ENCODE measurements at places on chromosomes 5 and 9.

DNA sequence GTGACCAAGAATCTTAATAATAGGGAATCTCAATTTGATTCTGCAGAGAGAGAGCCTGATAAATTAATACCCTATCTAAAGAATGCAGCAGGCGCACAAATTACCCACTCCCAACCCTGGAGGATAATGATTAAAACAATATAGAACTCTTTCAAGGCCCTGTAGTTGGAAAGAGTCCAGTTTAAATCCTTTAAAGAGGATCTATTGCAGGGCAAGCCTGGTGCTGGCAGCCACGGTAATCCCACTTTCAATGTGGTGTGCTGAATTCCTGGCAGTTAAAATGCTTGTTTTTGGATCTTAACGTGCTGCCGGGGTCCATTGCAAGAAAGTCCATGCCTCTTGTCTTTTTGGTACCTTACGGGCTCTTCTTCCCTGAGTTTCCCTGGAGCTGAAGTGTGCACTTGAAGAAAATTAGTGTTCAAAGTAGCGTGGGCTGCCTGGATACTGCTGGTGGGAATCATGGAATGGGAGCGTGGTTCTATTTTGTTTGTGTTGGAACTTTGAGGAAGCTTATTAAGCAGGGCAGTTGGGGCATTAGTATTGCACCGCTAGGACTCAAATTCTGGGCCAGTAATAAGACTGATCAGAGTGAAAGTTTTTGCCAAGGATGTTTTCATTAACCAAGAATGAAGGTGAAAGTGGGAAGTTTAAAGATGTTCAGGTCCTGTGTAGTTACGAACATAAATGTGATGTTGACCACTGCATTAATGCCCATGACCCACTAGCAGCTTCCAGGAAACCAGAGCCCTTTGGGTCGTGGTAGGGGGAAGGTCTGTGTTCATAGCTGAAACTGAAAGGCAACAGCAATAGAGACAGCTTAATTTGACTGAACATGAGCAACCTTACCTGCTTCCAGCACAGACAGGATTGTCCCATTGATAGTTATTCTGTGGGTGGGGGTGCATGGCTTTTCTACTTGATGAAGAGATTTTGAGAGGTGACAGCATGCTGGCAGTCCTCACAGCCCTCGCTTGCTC, 20.8 kb downstream of the MARCHF6 start:
- DNase-seq, result no peak

GRCh38 chr9:104772714-104773510, 9.0 kb downstream of the NIPSNAP3B start:
- peak; percentile 49 for DNase-seq

- no peak for DNase-seq
Observed at GRCh38 chr5:154087260-154087659, 48.5 kb downstream of the MFAP3 start.

DNA sequence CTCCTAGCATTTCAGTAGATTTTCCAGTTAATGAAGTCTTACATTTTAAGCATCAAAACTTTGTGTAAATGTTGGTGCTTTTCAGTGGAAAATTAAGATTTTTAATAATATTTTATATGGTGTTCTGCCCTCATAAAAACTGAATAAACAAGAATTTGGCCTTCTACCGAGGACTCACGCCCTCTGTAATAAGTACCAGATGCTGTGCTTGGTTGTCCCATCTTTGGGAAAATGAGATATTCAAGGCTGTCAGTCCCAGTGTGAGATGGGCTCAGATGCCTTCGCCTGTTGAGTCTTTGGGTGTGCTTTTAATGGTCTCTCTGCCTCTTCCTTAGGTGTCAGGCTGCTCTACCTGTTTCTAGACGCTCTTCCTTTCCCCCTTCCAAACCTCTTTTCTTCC, 28.7 kb downstream of the GALNT12 start:
- DNase-seq, result no peak

DNA sequence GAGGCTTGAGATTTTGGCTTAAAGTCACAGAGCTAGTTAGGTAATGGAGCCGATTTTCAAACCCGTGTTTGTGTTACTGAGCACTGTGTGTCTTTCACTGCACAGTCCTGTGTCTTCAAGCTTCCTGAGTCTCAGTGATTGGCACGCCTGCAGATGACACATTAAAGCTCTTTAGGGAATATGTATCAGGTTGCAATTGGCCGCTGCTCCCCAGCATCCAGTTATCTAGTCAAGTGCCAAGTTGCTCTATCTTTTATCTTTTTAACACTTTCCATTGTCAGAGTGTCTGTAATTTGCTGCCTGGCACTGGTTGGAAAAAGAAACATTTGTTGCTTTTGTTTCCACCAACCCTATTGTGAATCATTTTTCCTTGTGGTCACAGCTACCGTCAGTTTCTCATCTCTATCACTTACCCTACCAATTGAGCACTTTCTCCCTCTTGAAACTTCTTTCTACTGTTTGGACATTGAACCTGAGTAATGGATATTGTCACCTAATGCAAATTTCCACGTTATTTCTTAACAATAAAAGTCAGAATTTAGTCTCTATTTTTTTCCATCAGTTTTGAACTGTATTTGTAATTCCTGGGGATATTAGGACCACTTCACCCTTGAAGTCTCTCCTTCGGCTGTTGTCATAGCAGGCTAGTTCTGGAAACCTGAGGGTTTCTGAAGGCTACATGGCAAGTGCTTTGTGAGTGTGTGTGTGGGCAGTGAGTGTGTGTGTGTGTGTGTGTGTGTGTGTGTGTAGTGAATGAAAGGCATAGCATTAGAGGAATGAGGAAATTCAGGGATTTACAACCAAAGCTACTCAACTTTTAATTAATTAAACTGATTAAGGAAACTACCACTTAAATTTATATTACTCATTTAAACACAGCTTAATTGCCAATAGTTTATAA, 274.3 kb downstream of the ISL1 start:
- no peak for DNase-seq

GRCh38 chr5:89444088-89444487, 561.1 kb upstream of the MEF2C start:
- DNase-seq, result no peak

GRCh38 chr5:126416266-126416925, 6.8 kb upstream of the GRAMD2B start:
- no peak for DNase-seq

DNA sequence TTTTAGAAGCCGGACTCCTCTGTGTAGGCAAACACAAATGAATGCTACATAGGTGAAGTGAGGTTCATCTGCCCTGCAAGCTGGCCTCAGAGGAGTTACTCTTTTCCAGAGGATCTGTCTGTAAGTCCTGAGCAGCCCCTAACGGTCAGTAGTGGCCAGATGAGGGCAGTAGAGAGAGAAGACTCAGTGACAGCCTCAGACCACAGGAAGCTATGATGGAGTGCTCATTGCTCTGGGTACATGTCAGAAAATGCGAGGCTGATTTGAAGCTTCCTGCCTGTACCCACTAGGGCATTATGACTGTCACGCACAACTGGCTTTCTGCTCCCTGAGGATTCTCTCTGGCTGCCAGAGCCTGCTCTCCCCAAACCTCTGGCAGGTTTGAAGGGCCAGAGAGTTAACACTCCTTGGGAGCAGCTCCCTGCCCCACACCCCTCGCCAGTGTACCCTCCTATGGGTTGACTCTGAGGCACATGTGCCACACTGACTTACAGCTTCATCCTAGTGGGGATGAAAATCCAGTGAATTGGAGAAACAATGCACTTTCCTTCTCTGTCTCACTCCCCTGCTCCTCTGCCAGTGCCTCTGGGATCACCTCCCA, 141.5 kb downstream of the GABRG2 start:
- no peak for DNase-seq

GRCh38 chr9:79221084-79221483, 350.7 kb upstream of the TLE4 start:
- no peak for DNase-seq

DNA sequence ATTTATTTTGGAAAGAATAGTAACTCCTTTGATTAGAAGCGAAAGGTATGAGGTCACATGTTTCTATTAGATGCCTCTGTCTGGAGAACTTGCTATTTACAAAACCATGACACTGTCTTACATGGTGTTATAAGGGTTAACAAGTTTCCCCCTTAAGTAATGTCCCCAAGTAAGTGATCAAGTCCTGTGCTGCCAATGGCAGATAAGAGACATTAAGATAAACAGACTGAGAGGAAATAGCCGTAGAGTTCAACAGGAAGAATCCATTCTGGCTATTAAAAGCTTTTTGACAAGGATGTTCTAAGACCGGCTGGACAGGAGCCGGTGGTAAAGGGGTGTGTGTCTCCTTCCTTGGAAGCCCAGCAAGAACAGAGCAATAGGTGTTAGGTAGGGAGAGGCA, 257.5 kb downstream of the GADD45G start:
- DNase-seq, result no peak

GRCh38 chr5:154284433-154284832, 93.9 kb downstream of the GALNT10 start:
- DNase-seq, result no peak

DNA sequence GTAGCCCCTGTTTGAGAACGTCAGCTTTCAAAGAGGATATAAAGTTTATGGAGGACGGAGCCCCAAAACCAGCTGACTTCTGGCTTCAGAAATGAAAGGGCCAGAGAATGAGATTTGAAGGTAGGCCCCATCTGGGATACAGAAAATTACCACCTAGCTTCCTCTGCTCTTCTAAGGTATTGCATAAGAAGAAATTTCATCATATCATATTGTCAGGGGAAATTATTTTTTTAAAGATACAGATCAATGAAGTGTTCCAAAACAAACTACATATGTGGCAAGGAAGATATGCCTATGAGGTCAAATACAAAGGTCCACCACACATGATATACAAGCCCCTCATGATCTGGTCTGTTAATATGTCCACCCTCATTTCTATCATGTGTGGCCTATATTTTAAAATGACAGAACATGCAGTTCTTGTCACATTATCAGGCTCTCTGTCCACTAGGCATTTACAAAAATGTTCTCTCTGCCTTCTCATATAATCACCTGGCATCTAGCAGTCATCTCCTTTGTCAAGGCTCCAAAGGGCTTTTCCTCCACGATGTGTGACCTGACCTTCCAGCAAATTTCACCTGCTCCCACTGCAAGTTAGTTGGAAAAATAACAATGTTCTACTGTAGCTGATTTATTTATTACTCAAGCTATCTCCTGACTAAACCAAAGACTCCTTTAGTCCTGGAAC, 83.1 kb downstream of the DPYSL3 start:
- no peak for DNase-seq

GRCh38 chr5:151953833-151954232, 29.2 kb upstream of the GLRA1 start:
- no peak for DNase-seq

DNA sequence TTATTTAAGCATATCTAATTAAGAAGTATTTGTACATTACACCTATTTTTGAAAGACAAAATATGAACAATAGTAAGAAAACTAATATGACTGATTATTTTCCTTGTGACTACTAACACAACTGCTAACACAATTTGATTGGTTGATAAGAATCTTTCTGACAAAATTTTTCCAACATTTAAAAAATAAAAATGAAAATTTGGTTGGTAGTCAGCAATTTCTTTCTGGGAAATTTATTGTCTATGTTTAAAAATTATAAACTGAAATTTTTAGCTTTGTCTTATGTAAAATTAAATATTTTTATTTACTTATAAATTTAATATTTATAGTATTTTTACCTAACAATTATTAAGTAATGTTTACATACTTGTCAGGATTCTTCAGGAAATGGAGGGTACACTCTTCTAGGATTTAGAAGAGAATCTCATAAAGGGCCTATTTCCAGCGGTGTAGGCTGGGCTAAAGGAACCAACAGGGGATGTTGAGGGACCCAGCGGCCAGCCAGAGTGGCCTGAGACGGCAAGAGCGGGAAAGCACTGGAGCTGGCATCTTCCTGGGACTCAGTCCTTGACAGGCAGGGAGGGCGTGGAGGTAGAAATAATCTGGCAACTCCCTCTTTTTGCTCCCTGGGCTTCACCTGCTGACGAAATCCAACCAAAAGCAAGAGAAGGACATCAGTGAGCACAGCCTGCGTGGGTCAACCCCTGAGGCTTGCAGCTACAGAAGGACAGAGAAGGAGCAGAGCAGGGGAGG, 14.7 kb upstream of the FAM120A start:
- DNase-seq, result no peak

DNA sequence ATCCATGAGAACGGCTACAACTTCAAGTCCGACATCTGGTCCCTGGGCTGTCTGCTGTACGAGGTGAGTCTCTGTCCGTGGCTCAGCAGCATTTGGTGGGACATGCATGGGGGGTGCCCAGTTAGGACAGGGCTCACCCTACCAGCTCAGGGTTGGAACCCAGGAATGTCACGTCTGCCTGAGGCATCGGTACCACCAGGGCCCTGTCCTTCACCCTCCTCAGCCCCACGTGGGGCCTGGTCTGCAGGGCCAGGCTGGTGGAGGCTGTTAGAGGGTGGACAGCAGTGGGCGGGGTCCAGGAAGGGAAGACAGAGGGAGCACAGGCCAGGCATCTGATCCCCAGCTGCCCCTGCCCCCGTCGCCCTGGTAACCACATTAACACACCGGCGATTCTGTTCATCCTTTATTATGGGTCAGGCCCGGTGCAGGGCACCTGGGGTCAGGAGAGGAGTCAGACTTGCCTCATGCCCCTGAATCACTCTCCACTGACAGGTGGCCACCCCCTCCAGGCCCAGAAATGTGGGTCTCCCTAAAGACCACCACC, 75.6 kb downstream of the PSMB7 start:
- no peak for DNase-seq

DNA sequence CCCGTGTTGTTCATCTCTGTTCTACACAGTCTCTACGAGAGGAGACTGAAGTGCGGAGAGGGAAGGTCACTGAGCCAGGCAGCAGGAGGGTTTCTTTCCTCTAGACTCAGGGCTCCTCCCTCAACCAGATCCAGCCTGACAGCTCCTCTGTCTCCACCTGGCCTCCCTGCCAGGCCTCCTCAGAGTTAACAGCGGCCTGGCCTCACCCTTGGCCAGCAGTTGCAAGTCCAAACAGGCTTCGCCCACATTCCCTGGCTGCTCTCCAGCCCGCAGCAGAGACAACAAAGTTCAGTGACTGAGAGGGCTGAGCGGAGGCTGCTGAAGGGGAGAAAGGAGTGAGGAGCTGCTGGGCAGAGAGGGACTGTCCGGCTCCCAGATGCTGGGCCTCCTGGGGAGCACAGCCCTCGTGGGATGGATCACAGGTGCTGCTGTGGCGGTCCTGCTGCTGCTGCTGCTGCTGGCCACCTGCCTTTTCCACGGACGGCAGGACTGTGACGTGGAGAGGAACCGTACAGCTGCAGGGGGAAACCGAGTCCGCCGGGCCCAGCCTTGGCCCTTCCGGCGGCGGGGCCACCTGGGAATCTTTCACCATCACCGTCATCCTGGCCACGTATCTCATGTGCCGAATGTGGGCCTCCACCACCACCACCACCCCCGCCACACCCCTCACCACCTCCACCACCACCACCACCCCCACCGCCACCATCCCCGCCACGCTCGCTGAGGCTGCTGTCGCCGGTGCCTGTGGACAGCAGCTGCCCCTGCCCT, at the start of gene HRCT1:
Gene HRCT1, plus strand, starts transcription at position 291 of the 768 bp plus-strand sequence. Its CDS starts 86 bp downstream, at position 377.
- DNase-seq, result no peak

- DNase-seq, result no peak
Observed at GRCh38 chr9:2838371-2839000, 5.4 kb downstream of the PUM3 start.

DNA sequence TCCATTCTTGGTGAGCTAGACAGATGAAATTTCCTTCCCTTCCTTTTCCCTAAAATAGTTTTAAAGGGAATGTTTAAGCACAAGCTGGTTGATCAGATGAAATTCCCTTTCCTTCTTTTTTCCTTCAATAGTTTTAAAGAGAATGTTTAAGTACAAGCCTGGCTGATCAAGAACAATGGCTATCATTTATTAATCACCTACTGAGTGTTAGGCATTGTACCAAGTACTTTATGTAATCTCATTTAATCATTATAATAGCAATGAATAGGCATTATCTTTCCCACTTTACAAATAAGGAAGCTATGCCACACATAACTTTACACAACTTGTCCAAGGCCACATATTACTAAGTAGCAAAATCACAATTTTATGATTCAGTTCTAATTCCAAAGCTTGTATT, 152.0 kb upstream of the ACOT12 start:
- no peak for DNase-seq

GRCh38 chr5:61755726-61756222, 423.7 kb downstream of the ZSWIM6 start:
- no peak for DNase-seq

Measured in GF-D8 (cell line).